Psoas muscle (tissue), 8 donors: ENCODE measurements at places on chromosomes 7 and 10. TPM values are rescaled to one million over a fixed set of nuclear protein-coding genes. Genes with fewer than 3 reads are reported as not detected.

Gene TMEM178B
- polyA plus RNA-seq: 0.17 TPM

Gene ARMC3
- not detected for polyA plus RNA-seq

Gene FAM171A1
- 4.4 TPM for polyA plus RNA-seq

Gene NEUROG3
- polyA plus RNA-seq: not detected

Gene CYP2C8
- polyA plus RNA-seq: 0.06 TPM

Gene MBLAC1
- 3.8 TPM for polyA plus RNA-seq

Gene AKR1C4
- not detected for polyA plus RNA-seq

Gene OR6V1
- polyA plus RNA-seq: not detected

Gene CFAP69
- 1.7 TPM for polyA plus RNA-seq
